Ecto neural progenitor cell (in vitro differentiated cells): ENCODE measurements at places on chromosomes 1 and 21.

DNA sequence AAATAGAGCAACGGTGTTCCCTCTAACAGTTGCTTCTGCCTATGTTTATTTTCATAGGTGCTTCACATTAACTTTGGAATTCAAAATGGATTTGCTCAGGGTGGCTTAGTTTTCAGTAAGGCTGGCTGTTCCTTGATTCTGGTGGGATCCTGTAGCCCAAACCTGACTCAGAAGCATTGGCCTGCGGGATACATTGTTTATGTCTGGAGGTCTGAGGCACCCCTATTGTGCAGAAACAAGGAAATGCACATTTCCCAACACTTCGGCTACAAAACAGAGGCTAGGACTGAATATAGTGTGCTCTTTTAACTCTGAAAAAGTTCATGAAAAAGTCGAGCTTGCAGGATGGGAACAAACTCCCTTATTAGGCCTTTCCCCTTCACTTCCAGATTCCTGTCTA is 133.8 kb upstream of the F3 start:
- DNase-seq = no peak

DNA sequence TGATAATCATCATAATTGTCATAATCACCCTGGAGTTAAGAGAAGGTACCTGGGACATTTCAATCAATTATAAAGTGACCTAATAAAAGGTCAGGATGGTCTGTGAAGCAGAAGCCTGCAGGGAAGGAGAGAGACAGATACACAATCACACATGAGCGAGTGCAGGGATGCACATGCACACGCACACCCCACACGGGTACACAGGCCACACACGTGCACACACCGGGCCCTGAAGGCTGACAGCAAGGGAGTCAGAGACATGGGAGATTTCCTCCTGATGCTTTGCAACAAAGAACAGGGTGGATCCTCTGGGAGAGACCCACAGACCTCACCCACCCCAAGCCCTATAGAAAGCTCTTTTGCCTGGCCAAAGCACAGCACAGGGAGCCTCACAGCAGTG is 82.3 kb upstream of the ZC3H12A start:
- no peak for DNase-seq

DNA sequence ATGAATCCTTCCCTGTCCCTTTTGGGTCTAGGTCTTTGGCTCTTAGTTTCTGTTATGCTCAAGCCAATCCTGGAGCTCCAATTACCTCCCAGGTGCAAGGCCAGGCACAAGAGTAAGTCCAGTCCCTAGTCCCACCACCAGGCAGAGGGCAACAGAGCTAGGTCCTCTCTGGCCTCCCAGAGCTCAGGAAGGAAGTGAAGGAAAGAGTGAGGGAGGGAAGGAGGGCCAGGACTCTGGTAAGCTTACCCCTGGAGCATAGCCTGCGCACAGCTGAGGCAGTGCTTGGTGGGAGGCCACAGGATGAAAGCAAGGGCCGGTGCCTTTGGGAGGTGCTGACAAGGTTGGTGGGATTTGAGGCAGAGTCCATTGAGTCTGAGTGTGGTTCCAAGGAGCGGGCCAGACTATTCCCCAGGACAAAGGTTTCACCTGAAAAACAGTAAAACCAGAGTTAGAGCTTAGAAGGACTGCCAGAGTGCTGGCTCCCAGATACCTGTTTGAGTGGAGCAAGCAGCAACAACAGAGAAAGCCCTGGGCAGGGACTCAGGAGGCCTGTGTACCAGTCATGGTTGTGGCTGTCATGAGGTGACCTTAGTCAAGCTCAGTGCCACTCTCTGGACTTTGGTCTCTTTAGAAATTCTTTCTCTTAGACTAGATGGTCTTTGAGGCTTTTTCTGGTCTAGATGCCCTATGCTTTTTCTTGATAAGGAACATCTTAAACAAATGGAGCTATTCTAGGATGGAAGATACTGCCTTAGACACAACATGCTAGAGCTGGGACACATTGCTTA is 15.8 kb upstream of the SLFNL1 start:
- DNase-seq = no peak

DNA sequence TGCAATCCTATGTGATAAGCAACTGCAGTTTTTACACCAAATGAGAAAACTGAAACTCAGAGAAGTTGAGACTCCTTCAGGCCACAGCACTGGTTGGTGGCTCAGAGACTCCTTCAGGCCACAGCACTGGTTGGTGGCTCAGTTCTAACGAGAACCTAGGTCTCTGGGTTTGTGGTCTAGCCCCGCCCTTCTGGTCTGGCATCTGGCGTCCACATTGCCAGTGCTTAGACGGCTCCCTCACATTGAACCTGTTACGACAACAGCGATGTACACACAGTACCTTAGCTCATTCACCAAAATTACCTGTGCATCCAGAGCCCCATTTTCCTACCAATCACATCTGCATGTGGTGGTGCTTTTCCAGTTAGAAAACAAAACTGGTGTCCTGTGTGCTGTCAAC is 66.1 kb downstream of the NID1 start:
- DNase-seq = no peak

DNA sequence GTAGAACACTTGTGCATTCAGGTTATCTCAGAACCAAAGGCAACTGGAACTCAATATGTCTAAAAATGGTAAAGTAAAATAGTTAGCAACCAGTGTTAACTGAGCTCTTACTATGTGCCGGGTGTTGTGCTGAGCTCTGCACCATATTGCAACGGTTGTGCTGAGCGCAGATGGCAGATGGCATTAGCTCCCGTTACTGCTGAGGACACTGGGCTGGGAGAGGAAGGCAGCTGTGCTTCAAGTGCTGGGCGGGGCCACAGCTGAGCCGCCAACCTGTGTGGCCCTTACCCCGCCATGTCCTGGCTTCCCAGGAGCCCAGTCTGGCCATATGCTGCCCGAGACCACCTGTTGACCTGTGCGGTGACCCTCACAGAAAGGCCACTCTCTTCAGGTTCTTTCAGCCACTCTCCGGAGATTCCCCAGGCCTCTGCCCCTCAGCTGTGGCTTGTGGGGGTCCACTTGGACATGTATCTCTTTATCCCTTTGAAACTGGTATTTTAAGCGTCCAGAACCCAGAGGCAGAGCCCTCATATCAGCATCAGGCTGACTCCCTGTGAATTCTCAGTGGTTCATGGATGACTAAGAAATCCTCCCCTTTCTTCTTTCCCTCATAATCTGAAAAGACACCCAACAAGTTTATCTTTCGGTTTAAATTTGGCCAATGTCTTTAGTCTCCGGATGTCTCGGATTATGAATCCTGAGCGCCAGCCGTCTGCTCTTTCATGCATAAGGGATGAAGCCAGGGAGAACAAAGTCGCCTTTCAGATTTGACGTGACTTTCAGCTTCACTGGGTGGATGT is 26.4 kb downstream of the LDLRAP1 start:
- DNase-seq = no peak

- DNase-seq = no peak
Observed at GRCh38 chr21:44572959-44573583, 458 bp upstream of the KRTAP10-4 start.

DNA sequence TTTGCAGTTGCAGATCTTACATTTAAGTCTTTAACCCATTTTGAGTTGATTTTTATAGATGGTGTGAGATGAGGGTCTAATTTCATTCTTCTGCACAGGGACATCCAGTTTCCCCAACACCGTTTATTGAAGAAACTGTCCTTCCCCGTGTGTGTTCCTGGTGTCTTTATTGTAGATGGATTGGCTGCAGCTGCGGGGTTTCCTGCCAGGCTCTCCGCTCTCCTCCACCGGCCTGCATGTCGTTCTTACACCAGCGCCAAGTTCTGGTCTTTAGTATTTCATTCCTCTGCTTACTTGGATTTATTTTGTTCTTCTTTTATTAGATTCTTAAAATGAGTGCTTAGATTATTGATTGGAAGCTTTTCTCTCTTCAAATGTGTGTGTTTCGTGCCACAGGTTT is 98.9 kb upstream of the COL6A1 start:
- DNase-seq = no peak

- no peak for DNase-seq
Observed at GRCh38 chr1:12152113-12152891, 14.5 kb upstream of the TNFRSF1B start.

GRCh38 chr1:242525360-242525722 is 844 bp upstream of the PLD5 start:
- DNase-seq = no peak
